ENCODE measurements at places on chromosomes 7 and 10.

DNA sequence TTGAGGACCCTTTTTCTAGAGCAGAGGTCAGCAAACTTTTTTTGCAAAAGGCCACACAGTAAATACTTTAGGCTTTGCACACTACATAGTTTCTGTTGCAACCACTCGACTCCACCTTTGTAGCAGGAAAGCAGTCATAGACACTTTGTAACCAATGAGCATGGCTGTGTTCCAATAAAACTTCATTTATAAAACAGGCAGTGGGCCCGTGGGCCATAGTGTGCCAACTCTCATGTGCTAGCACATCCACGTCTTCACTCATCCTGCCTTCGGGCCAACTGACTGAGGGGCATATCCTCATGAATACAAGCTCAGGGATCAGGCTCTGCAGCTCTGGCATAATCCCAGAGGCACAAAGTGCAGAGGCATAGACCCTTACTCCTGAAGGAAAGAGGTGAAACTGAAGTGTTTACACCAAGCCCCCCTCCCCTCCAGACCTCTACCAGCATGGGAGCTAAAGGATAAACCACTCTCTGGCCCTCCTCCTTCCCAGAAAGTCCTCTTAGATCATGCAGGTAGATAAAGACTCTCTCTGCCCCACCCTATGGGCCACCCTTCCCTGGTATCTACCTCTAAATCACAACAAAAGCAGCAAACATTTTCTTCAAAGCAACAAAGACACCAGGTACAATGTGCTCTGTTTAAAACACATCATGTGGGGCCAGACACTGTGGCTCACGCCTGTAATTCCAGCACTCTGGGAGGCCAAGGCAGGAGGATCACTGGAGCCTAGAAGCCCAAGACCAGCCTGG, 71.0 kb downstream of the DLG5 start:
- DNase-seq, result no peak

GRCh38 chr7:29955075-29955792, 34.4 kb downstream of the SCRN1 start:
- DNase-seq, result no peak

DNA sequence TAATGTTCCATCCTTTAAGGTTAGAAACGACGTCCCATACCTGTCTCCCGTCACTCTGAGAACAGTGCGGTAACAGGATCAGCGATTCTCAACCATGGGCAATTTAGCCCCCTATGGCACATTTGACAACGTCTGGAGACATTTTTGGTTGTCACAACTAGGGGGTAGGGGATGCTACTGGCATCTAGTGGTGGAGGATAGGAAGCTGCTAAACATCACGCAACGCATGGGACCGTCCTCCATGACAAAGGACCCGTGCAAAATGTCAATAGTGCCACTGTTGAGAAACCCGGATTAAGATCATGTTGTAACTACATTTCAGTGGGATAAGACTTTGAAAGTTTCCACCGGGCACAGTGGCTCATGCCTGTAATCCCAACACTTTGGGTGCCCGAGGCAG, 5.0 kb upstream of the PAXIP1 start:
- DNase-seq, result peak; percentile 19

DNA sequence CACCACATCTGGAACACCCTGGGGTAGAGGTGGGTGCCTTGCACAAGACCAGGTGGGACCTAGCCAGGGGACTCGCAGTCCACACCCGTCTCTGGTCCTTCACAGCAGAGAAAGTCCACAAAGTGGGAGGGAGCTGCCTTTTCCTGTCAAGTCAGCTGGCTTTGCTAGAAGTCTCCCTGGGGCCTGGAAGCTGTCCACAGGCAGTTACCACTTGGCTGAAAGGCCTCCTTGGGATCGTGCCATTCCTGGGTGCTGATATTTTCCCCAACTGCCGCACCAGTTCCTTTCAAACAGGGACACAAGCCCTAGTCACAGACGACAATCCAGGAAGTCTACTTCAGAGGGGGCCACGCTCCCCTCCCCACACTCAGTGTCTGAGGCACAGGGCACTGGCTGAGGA, 75.4 kb downstream of the AFAP1L2 start:
- no peak for DNase-seq

DNA sequence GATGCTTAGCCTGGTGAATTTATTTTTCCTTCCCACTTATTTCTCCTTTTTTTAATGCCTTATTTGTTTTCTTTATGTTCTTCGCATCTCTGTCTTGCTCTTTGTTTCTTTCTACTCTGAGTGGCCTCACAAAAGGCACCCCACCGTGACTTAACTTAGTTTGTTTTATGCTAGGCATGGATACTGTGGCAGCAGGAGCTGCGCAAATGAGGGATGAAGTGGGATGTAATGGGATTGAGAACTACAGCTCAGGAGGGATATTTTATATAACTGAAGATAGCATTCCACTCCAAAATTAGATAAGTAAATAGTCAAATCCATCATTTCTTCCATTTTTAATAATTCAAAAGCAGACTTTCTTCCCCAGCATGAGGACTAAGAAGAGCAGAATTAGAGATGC, 1.7 kb upstream of the CACNA2D1 start:
- no peak for DNase-seq

GRCh38 chr10:22579826-22580225, 134.6 kb downstream of the PIP4K2A start:
- no peak for DNase-seq

All from ELR (cell line).